ENCODE measurements at places on chromosomes 6 and 20.
A peak's percentile ranks its signal among the peaks of the same experiment; 100 is the strongest.

DNA sequence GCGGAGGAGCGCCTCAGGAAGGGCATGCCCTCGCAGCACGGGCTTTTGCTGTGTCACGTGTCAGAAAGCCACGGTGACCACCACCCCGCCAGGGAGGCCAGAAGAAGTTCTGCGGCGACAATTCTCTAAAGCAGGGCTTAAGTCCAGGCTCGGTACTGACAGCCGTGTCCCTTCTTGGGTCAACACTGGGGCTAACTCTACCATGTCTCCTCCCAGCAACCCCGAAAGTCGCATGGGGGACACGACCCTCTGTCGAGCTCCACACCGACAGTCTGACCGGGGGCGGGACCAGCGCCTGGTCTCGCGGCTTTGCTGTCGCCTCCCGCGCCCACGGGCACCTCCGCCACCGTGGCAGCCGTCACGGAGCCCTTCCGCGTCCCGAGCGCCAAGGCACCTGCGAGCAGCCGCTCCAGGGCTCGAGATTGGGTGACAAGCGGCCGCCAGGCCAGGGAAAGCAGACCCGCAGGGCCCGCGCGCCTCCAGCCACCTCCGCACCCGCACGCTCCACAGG is 534 bp downstream of the NANP start:
- peak; percentile 74 for DNase-seq

- DNase-seq: peak; percentile 70
Measured at GRCh38 chr6:115551527-115551926, 509.2 kb downstream of the FRK start.

GRCh38 chr20:64232794-64233193 is 22.8 kb upstream of the PCMTD2 start:
- DNase-seq: no peak

DNA sequence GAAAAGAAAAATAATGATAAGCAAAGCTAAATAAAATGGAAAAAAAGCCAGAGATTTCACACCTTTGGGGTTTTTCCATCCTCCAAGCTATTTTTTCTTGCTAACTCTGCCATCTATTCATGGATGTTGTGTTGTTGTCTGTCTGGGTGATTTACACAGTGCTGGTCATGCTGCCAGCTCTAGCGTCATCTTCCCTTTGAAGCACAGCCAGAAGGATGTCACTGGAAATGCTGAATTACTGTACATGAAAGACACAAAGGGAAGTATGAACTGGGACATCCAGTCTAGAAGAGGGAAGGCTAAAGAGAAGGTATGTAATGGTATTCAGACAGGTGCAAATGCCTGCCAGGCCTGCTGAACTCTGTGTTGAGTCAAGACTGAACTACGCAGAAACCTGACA is 241.9 kb upstream of the STXBP5 start:
- no peak for DNase-seq

DNA sequence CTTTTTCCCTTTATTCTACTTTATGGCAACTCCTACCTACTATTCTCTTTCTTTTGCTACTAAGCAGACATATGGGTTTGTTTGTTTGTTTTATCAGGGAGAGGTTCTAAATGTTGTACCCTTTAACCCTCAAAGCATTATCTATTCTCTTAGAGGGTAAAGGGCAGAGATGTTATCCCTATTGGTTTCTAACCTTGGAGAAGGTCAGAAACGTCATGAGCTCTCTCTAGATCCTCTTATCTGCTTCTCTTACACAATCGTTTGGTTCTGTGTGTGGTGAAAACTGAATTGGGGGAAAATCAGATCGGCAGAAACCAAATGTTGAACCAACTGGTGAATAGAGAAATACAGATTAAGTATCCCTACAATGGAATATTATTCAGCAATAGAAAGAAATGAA is 6.4 kb upstream of the MPC1 start:
- DNase-seq: no peak

DNA sequence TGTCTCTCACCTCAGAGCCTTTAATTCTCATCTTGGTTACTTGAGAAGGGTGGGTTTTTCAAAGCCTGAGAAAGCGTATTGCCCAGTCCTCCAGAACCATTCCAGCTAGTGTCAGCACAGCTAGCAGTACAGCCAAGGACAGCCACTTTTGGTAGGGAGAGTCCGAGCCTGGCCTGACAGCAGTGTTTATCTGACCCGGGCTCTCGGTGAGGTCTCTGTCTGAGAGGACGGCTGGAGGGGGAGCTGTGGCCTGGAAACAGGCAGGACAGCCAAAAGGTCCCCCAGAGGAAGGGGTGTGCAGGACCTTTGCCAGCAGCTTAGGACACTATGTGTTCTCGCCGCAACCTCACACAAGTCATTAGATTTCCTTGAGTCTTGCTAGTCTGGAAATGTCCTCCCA is 38.8 kb downstream of the LYRM2 start:
- no peak for DNase-seq

DNA sequence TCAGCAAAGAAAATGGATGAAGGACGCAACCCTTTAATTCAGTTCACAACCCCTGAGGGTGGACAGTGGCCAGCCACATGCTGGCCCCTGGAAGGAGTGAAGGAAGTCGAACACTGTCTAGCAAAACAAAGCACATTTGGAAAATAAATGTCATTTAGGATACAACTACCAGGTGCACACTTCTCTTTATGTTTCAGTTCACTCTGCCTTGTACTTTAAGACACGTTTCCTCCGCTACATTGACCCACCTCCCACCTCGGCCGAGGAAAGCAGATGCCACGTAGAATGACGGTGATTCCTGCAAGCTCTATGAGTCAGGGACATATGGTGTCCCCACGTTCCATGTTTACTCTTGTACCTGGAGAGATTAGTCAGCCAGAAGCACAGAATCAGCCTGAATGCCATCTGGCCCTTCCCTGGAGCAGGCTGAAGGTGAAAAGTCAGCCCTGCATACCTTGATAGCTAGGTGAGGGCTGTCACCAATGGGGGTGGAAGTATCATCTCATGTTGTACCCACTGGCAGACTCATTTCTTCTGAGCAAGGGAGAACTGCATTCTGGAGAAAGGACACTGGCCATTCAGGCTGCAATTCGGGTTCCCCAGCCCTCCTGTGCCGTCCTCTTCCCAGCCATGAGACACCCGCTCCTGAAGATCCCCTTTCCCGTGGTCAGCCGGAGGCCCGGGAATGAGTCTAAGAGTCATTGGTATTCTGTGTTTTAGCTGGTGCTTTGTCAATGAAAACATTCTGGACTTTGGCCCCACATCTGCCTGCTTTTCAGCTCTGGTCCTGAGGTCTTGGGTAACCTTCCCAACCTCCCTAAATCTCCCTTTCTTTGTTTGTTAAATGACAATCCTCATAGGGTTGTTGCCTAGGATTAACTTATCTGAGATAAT is 60.6 kb downstream of the FOXA2 start:
- DNase-seq: no peak

DNA sequence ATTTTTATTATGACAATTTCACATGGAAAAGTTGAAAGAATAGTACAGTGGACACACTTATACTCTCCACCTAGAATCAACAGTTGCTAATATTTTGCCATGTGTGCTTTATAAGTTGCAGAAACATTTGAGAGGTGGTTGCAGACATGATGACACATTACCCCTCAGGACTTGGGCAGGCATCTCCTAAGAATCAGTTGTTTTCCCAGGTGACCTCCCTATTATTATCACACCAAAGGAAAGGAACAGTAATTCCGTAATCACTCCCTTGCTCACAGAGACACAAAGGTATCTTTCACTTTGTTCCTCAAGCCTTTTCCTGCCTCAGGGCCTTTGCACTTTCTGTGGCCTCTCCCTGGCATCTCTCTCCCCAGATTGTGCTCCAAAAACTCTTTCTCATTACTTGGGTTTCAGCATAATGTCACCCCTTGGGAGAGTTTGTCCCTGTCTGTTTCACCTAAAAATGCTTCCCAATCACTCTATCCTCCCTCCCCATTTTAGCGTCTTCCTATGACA is 5.9 kb upstream of the SULF2 start:
- DNase-seq: no peak

DNA sequence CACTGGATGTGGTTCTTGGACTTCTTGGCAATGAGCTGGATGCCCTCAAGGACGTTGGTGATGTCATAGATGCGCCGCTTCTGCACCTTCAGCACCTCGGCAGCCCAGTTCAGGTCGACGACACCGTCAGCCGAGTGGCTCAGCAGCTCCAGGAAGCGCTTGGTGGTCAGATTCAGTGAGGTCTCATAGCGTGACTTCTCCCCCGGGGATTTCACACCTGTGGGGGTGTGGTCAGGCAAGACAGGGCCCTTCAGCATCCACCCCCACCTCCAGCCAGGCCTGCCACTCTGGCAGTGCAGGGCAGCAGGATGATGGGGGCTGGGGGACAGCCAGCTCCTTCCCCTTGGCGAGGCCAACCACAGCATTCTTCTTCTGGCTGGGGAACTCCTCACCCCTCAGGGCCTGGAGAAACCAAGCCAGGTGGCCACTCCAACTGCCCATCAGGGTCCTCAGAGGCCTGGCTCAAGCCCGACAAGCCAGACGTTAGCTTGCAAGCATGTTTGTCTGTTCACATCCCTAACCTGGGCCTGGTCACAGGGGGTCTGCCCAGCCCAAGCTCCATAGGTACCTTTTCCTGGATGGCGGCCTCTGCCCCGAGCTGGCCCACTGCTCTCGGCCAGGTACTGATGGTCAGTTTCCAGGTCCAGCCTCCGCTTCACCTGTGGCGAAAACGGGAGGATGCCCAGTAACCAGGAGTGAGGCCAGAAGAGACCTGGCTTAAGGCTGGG is 5.7 kb upstream of the NECAB3 start:
- DNase-seq: no peak

DNA sequence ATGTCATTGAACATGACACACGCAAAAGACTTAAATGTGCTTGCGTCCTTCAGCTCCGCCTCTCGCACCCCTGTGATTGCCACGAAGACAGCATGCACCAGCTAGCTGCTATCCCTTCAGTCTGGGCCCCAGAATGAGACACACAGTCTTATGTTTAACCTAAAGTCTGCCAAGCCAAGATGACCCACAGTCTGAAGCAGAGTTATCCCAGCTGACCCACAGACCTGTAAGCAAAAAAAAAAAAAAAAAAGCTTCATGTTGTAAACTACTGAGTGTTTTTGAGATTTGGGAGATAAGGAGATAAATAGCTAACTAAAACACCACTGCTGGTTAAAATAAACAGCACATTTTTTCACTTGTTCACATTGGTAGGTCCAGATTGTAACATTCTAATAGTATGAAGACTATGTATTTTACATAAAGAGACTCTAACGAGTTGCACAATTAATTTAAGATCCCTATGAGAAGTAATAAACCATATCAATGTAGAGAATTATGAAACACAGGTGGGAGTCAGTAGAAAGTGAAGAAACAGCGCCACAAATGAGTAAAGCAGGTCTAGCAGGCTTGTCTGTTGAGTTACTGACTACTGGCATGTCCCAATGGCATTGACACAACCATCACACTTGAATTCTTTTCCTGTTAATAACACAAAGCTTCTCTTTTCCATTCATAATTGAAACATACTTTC is 47.4 kb upstream of the CCDC28A start:
- DNase-seq: no peak

Data from NCI-H1417 (cell line).